Osteocyte (in vitro differentiated cells): ENCODE measurements at places on chromosomes 12 and 14. TPM values are rescaled to one million over a fixed set of nuclear protein-coding genes. Genes with fewer than 3 reads are reported as not detected.

- DNase-seq: no peak
Measured at GRCh38 chr12:45200491-45201043, 15.3 kb upstream of the ANO6 start.

DNA sequence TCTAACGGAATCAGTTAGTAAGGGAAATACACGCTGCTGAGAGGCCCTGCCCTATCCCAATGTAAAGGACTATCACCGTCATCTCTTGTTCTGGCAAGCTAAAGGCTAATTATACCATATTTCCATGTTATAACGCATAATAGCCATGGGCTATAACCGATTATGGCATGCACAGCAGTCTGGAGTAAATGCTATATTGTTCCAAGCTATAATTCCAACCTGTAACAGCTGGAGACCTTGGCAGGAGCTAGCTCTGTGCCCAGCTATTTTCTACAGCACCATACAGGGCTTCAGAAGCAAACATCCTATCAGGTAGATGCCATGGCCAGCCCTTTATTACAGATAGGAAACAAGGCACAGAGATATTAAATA, 26.3 kb downstream of the SYNE3 start:
- DNase-seq: no peak

- DNase-seq: no peak
Measured at GRCh38 chr12:27747111-27747820, 32.8 kb upstream of the KLHL42 start.

- no peak for DNase-seq
Measured at GRCh38 chr12:26846416-26846815, 13.4 kb upstream of the ITPR2 start.

DNA sequence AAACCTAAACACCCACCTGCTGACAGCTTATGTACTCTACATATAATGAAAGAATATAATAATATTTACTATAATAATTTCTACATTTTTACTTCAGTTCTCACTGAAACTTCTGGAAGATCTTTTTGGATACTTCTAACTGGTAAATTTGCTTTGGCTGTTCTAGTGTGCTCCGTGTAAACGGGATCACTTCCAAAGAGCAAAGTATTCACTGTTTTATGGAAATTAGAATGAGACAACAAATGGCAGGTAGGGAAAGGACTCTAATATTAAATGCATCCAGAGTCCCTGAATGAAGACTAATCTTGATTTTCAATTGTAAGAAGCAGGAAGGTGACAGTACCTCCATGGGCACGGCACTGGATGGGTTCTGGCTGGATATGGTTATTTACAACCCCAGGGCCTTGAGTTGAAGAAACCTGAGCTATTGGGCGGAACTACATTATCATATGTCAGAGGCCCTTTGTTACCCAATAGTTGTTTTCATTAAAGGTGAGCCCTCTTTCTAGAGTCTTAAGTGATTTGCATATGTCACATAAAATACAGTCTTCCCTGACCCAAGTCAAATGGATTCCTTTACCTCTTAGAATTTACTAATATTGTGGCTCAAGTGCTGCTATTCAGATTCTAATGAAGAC, 10.7 kb downstream of the ERP29 start:
- no peak for DNase-seq

DNA sequence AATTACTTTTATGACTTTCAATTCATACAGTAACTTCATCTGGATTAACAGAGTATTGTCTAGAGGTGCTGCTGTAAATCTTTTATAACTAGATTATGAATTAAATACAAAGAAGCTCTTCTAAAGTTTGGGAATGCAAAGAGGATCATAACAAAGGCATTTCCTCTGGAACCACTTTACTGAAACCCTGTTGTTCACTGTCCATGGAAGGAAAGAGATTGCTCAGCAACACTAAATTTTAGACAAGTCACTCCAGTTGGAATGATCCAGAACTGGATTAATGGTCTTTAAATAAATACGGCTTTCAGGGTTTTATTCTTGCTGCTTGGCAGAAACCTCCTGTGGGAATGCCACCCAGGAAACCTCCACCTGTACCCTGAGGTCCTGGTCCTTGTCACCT, 250.6 kb downstream of the KSR2 start:
- no peak for DNase-seq

DNA sequence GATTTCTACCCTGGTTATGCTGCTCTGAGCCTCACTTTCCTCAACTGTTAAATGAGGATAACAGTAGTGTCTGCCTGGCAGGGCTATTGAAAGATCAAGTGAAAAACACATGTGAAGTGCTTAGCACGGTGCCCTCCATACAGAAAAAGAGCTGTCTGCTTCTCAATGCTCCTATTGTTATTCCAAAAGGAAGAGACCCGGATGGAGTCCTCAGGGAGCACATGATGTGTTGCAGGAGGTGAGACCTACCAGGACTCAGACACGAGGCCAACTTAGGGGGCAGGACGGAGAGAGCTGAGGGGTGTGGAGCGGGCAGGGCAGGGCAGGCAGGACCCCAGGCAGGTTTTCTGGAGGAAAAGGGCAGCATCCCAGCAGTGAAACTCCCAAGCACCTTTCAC, 8.9 kb downstream of the FAIM2 start:
- DNase-seq: no peak

- DNase-seq: no peak
Measured at GRCh38 chr12:82954572-82954971, 267.9 kb downstream of the TMTC2 start.

GRCh38 chr12:66210840-66211239, 21.8 kb downstream of the IRAK3 start:
- DNase-seq: no peak

GRCh38 chr12:116662612-116663144, 75.2 kb downstream of the SPRING1 start:
- DNase-seq: no peak

DNA sequence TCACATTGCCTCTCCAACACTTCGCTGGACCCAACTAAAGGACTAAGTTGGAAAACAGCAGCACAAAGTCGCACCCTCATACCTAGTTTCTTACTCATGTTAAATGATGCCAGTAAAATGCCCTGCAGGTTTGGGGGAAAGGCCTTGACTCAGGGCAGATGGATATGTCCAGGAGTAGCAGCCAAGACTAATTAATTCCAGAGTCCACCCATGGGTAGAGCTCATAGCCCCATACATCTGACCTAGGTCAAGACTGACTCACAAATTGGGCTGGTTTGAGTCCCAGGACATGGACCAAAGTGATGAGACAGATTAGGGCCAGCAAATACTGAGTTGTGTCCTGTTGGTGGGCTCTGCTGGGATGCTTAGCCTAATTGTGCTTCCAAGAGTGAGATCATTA, 224.0 kb upstream of the BTG1 start:
- DNase-seq: no peak

DNA sequence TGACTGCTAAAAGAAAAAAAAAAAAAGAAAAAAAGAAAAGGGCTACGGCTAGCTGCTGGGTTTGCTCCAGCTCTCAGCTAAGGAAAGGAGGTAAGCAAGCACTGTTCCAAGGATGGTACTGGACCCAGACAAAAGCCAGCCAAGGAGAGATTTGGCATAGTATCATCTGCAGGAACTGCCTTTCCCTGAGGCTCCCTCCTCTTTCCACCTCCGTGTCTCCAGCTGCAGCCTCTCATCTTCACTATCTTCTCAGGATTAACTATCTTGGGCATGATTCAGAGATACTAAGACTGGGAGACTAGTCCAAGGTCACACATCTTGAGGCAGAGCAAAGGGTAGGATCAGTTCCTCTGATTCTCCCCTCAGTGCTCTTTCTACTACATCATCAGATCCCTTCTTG, 6.0 kb downstream of the KITLG start:
- no peak for DNase-seq

GRCh38 chr14:97581016-97581415, 783.8 kb downstream of the VRK1 start:
- no peak for DNase-seq

DNA sequence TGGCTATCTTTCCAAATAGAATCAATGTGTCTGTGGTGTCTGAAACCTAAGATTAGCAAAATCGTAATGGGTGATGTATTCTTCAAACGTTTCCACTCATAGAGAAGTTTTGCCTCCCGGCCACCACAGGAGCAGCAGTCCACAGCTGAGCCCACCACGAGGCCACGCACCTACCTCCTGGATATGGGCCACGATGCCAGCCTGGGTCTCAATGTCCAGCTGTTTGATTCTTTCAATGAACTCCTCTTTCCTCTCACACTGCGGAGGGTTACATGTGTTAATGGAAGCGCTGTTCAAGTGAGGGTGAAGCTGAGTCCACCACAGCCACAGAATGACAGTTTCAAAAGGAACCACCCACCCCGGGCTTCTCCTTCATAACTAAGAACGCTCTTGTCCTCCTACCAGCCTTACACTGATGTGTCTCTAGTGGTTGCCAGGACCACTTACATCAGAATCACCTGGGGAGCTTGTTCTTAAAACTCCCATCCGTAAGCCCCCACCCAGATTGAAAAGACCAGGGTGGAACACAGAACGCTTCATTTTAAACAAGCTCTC, 75.3 kb downstream of the CCDC88C start:
- no peak for DNase-seq

- no peak for DNase-seq
Measured at GRCh38 chr14:83734431-83734830, 1795.5 kb upstream of the FLRT2 start.

GRCh38 chr12:98228683-98229539, 286.5 kb upstream of the TMPO start:
- DNase-seq: no peak

DNA sequence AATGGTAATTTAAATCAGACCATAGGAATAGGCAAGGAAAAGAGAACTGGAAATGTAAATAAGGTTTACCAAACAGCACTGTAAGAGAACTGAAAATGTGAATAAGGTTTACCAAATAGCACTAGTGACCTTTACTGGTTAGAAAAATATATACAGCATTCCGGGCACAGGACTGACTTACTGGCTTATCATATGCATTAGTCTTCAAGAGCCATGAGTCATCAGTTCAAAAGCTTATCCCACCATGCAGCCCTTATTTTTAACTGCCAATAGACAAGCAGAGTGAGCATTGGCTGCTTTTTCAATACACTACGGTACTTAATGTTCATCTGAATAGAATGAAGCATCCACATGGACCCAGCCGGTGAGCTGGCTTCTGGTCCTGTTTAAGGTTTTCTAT, 13.0 kb upstream of the NELL2 start:
- no peak for DNase-seq

DNA sequence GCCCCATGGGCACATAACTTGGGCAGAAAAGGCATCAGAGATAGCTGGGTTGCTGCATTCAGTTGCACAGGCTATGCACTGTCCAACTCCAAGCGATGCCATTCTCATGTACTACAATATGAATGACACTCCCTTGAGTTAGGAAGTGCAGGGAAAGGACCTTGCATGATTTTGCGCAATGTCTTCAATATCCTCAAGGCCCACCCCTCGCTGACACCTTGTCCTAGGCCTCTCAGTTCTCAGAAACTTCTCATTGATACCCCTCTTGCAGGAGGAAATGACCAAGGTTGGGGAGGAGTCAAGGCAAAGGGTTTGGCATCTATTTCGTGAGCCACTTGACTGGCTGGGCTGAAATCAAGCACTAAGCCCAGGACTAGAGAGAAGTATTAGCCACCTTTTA, 70.4 kb downstream of the ARL6IP4 start:
- no peak for DNase-seq

- DNase-seq: no peak
Measured at GRCh38 chr12:26941215-26941594, 2.9 kb downstream of the FGFR1OP2 start.

GRCh38 chr14:51081209-51081608, 13.7 kb downstream of the TRIM9 start:
- no peak for DNase-seq

DNA sequence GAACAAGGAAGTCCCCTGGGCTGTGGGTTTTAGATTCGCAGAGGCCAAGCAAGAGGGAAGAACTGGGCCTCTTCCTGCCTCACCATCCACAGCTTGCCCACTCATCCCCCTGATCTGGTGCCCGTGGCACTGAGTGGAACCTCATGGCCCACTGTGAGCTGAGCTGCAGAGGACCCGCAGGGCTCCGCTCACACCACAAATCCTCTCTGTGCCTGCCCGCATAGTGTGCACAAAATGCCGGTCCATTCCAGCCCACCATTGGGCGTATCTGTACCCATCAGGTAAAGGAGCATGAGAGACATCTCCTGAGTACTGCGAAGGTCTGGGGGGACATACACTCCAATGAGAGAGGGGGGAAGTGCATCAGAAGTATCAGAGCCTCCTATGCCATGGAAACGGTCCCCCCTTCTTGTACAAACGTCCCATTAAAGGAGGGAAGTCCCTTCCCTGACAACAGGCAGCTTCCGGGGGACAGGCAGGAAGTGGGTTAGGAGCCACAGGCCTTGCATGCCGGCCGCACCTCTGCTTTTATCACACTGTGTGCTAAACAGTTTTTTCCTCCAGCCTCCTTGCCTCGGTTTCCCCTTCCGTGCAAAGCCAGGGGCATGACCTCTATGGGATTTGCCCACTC, 309.4 kb upstream of the DIO3 start:
- peak; percentile 80 for DNase-seq

DNA sequence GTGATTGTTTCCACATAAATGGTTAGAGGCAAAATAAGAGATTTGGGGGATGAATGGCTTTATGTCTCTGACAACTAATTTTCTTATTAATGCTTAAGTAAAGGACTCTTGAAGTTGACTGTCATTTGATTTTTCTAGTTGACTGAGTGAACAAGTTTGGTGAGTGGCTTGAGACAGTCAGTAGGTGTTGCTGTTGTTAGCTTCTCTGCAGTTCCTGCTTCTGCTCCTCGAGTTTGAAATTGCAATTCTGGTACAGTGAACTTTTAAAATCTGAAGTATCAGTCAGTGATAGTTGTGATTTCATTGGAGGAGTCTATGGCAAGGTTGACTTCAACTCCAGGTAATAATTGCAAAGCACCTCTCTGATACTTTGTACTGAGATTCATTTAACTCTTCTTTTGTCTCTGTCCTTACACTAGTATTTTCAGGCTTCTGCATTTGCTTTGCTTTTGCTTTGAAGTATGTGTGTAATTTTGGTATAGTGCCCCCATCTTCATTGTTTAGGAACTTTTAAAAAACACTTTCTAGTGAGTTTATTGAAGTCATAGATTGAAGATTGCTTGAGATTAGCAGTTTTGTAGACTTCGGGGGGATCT, 415.5 kb downstream of the PCNX1 start:
- DNase-seq: no peak

DNA sequence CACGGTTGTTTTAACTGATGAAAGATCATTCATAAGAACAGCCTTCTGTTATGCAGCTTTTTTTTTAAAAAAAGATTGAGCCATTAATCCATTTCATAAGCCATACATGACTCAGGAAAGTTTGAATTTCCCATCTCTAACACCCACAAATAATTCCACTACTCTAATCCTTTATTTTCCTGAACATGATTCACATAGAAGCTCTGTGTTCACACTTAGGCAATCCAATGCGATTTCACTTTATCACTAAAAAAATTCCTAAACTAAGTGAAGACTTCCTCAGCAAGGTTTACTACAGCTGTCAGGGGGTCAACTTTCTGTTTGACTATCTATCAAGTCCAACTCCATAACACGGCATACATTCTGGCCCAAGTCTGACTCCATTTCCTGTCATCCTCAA, 25.9 kb downstream of the PKP2 start:
- DNase-seq: no peak

Gene NGB
- not detected in 2 replicates for total RNA-seq

Gene AQP6
- total RNA-seq: not detected in 2 replicates

Gene PIWIL1
- not detected in 2 replicates for total RNA-seq

Gene MYO1A
- not detected in 2 replicates for total RNA-seq

Gene TMEM229B
- 0.37 and 0.51 TPM in 2 replicates for total RNA-seq

Gene BAG5
- total RNA-seq: 21.9 and 22.4 TPM in 2 replicates

Gene OR6C6
- not detected in 2 replicates for total RNA-seq

Gene LPAR5
- 0.32 and 0.50 TPM in 2 replicates for total RNA-seq

Gene TBX3
- total RNA-seq: 0.91 and 0.99 TPM in 2 replicates

Gene GLIPR1L1
- not detected in 2 replicates for total RNA-seq

Gene KRT85
- total RNA-seq: not detected in 2 replicates
